ENCODE measurements at places on chromosomes 16 and 17.

DNA sequence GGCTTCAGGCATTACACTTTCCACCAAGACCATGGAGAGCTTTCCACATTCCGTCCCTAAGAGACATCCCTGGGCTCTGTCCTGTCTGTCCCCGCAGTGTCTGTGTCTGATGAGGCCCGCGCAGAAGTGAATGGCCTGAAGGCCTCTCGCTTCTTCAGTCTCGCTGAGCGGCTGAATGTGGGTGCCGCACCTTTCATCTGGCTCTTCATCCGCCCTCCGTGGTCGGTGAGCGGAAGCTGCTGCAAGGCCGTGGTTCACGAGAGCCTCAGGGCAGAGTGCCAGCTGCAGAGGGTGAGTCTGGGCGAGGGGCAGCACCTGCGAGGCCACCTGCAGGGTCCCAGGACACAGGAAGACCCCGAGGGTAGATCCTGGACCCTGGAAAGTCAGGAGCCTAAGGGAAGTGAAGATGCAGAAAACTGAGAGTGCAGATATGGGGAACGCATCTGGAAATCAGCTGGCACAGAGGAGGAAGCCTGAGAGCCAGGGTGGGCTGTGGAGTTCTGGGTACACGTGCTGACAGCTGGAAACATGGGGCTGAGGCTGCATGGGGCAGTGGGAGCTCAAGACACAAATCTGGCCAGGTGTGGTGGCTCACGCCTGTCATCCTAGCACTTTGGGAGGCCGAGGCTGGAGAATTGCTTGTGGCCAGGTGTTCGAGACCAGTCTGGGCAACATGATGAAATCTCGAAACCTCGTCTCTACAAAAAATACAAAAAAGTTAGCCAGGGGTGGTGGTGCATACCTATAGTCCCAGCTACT is 8.0 kb downstream of the CCNF start:
- DNase-seq = no peak

GRCh38 chr16:49670627-49671026 is 185.3 kb downstream of the ZNF423 start:
- no peak for DNase-seq

- DNase-seq = no peak
Observed at GRCh38 chr17:81028506-81028858, 6.5 kb upstream of the BAIAP2 start.

- DNase-seq = no peak
Observed at GRCh38 chr17:2388683-2389055, 12.2 kb downstream of the MNT start.

GRCh38 chr17:68707031-68707430 is 105.9 kb upstream of the FAM20A start:
- DNase-seq = no peak

GRCh38 chr16:28291651-28292626 is at the start of gene SBK1:
Gene SBK1, plus strand, starts transcription at chr16:28292525. Its CDS starts 24,867 bp downstream, at chr16:28317392.
- peak; percentile 62 for DNase-seq

DNA sequence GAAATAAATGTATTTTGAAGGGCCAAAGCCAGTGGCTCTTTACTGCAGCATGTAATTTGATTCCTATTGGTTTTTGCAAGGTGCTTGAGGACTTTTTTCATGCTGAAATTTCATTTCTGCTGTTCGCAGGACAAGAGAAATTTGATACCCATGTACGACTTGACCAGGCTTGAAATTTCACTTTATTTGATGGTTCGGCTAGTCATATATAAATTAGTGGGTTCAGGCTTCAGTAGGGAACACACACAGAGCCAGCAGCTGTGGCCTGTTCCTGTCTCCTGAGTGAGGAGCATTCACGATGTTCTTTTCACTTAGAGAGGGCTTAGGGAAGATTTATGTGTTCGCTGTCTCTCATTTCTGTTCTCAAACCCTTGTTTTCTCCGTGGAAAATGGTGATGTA is 258.4 kb upstream of the CACNG5 start:
- no peak for DNase-seq

- DNase-seq = no peak
Observed at GRCh38 chr17:28912281-28912937, 9.5 kb upstream of the DHRS13 start.

DNA sequence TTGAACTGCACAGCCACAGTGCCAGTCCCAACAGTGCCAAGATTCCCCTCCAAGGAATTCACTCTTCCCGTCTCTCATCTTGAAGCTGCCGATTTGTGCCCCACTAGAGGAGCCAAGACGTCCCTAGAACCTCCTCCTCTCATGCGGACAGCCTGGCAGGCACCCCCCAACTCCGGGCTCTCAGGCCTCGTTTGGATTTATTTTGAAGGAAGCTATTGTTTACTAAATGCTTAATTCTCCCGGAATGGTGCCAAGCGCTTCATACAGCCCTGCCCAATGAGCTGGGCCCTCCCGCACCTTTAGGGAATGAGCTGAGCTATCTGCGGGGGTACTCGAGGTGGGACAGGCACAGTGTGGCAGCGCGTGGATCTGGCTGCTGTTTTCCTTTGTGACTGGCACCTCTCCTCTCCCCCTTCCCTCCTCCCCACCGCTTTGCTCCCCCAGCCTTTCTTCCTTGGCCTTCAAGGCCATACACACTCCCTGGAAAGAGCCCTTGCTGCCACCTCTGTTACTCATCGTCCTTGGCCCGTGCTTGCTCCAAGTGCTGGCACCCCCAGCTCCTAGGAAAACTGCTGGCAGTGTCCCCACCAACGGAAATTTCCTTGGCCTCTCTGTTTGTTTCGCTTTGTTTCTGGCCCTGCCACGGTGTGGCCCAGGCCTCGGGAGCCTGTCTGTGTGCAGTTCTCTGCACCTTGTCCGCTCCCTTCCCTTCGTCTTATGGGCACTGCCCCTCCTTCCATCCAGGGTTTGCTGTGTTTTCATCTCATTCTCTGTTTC is 49.9 kb upstream of the CDR2 start:
- peak; percentile 10 for DNase-seq

DNA sequence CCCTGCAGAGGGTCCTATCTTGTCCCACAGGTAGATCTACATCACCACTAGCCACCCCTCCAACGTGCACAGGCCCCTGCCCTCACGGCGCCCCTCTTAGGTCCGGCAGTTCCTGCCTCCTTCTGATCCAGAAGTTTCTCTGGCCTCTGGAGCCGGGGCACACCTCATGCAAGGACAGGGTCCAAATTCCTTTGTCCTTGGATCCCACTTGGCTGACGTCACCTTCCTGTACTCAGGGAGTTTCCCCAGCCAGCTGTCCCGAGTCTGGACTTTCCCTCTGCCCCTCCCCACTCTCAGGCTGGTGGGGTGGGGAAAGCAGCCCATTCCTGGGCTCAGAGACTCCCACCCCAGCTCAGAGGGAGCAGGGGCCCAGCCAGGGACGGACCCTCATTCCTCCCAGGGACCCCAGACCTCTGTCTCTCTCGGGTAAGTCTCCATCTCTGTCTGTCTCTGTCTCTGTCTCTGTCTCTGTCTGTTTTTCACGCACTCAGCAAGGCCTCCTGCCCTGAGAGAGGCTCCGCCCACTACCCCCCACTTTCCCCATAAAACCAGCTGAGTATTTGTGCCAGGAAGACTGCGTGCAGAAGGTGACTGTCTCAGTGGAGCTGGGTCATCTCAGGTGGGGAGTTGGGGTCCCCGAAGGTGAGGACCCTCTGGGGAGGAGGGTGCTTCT is at the start of gene IL32:
TSS of gene IL32 (plus strand) at position 572 of the 673 bp plus-strand sequence. CDS start 172 bp downstream, outside the sequence.
- DNase-seq = no peak

- no peak for DNase-seq
Observed at GRCh38 chr17:78746263-78746948, 35.7 kb downstream of the CYTH1 start.

DNA sequence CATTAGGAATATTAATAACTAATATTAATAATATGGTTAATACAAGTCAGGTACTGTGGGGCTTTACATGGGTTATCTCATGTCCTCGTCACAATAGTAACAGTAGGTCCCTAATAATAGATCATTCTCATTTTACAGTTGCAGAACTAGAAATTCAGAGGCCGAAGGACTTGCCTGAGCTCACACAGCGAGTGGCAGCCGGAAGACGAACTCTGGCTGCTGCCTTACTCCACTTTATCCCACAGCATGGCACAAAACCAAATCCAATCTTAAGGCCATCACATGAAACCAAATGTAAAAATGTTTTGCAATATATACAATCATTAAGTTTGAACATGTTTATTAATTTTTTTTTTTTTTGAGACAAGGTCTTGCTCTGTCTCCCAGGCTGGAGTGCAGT is 13.6 kb downstream of the GNA13 start:
- DNase-seq = no peak

DNA sequence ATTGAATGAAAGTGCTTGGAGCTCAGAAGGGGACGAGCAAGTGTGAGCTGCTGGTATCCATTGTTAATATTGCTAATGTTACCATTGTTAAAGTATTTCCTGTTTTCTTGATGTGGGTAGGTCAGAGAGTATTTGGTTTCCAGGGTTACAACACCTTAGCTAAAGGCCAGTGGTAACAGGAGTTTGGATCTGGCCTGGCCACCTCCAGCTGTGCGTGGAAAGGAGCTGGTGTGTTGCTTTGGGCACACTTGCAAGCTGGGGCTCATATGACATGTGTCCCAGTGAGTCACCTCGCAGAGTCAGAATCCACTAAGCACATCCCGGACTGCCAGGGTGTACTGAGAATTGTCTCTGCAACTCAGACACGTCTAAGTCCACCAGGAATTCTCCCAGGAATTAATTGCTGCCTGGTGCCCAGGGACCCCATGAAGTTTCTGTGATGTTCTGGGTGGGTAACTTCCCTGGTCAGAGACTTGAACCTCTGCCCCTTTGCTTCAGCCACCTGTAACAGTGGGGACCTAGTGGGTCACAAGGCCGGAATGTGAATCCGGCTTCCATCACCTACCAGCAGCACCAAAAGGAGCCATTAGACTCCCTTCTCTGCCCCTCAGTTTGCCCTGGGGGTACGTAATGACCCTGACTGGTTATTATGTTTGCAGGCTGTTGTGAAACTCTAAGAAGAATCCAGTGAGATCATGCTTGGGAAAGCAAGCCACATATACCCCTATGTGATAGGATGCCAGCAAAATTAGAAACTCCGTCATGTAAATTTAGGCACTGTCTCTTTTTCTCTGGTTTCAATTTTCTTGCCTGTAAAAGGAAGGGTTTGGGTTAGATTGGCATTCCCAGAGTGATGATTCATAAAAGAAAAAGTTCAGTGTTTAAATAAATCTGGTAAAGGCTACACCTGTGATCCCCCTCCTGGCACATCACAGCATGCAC is 12.8 kb downstream of the SLC6A2 start:
- DNase-seq = no peak

- DNase-seq = no peak
Observed at GRCh38 chr17:81687770-81688541, 4.1 kb downstream of the HGS start.

- DNase-seq = peak; percentile 33
Observed at GRCh38 chr16:20814784-20815183, 8.5 kb downstream of the REXO5 start.

GRCh38 chr17:30291543-30292285 is at the start of gene BLMH:
Gene BLMH, minus strand, starts transcription at chr17:30291944. Its CDS starts 125 bp downstream, at chr17:30291819.
- DNase-seq = peak; percentile 90

GRCh38 chr17:48756830-48757251 is 28.3 kb upstream of the HOXB13 start:
- DNase-seq = peak; percentile 4

DNA sequence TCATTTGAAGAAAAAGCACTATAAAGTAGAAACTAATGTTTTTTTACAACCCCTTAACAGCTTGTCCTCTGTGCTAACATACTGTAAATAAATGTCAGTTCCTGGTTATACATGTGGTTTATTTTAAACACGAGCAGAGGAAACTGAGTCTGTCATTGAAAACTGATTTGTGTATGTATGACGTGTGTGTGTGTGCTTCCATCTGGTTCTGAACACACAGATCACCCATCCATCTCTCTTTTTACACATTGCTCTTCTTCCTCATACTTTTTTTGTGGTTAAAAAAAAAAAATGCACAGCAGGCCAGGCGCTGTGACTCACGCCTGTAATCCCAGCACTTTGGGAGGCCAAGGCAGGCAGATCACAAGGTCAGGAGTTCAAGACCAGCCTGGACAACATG is 49.5 kb downstream of the ZNF423 start:
- DNase-seq = no peak

- no peak for DNase-seq
Observed at GRCh38 chr16:27447301-27447700, 45.3 kb downstream of the IL21R start.

- no peak for DNase-seq
Observed at GRCh38 chr17:16491131-16491702, 776 bp downstream of the LRRC75A start.

DNA sequence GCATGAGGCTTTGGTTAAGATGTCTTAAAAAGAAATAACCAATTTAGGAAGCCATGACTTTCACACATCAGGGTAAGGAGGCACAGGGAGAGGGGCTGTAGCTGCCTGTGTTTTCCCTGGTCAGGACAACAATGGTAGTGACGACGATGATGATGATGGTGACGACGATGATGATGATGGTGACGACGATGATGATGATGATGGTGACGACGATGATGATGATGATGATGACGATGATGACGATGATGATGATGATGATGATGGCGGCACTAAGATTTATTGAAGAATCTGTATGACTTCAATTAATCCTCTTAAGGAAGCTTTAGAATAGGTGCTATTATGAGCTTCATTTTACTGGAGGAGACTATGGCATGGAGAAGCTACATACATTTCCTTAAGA is 284.1 kb upstream of the TNRC6C start:
- DNase-seq = no peak

DNA sequence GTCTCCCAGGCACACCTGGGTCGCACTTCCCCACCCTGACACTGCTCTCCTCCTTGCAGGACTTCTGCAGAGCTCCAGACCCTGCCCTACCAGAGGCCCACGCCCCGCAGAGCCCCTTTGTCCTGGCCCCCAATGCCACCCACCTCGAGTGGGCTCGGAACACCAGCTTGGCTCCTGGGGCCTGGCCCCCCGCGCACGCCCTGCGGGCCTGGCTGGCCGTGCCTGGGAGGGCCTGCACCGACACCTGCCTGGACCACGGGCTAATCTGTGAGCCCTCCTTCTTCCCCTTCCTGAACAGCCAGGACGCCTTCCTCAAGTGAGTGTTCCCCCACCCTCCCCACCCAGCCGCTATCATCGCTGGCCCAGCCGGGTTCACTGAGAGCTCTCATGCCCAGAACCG is 79.6 kb downstream of the MGAT5B start:
- no peak for DNase-seq

GRCh38 chr17:38444151-38444550 is 15.9 kb downstream of the ARHGAP23 start:
- peak; percentile 29 for DNase-seq

GRCh38 chr17:40480501-40481003 is 20.9 kb downstream of the TNS4 start:
- DNase-seq = no peak

- no peak for DNase-seq
Observed at GRCh38 chr16:14437426-14437825, 192.6 kb downstream of the PARN start.

DNA sequence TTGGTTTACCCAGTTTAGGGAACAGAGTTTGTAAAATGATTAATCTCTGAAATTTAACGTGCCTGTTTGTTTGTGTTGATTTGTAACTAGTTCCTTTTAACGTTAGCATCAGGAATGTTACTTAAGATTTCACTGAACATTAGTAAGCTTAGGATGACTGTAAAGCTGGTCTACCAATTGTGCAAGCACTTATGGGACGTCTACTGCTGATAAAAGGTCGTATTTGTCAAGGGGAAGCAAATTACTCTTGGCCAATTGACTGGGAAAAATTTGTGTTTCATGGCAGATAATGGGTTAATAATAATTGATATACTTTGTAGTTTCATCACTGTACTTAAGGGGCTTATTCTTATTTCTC is 11.8 kb downstream of the METTL9 start:
- DNase-seq = no peak

Measured in NCI-H446 (cell line).